ENCODE measurements at places on chromosomes 6 and 20. TPM values are rescaled to one million over a fixed set of nuclear protein-coding genes. Genes with fewer than 3 reads are reported as not detected.

The FITM2 gene
- total RNA-seq = 10.8 TPM

The GSTA5 gene
- not detected for total RNA-seq

The TMEM244 gene
- 0.83 TPM for total RNA-seq

The KCNK5 gene
- total RNA-seq = not detected

The GJA10 gene
- not detected for total RNA-seq

The OTOR gene
- total RNA-seq = not detected

The ENPP1 gene
- total RNA-seq = 8.3 TPM

The HLA-DOB gene
- total RNA-seq = not detected

The NPEPL1 gene
- 33.6 TPM for total RNA-seq

The RHAG gene
- total RNA-seq = not detected

The TFAP2D gene
- total RNA-seq = not detected

The HLA-G gene
- total RNA-seq = not detected

The DNAAF9 gene
- 9.4 TPM for total RNA-seq

The SLC16A10 gene
- total RNA-seq = 1.9 TPM

The ZNF343 gene
- total RNA-seq = 5.0 TPM

The TOP1 gene
- total RNA-seq = 18.8 TPM

The SRMS gene
- total RNA-seq = not detected

The APMAP gene
- 70.5 TPM for total RNA-seq

The IP6K3 gene
- total RNA-seq = 72.6 TPM

The HSD17B8 gene
- 15.9 TPM for total RNA-seq

The BANF2 gene
- not detected for total RNA-seq

The SLC22A3 gene
- not detected for total RNA-seq

All from myocyte (in vitro differentiated cells).